ENCODE measurements at places on chromosomes 2 and 18. TPM values are rescaled to one million over a fixed set of nuclear protein-coding genes. Genes with fewer than 3 reads are reported as not detected.
A peak's percentile ranks its signal among the peaks of the same experiment; 100 is the strongest.

- DNase-seq = no peak
Observed at GRCh38 chr2:48195169-48195568, 288.9 kb upstream of the FBXO11 start.

GRCh38 chr18:6055711-6056110 is 160.4 kb upstream of the TMEM200C start:
- no peak for DNase-seq

- peak; percentile 48 for DNase-seq
Observed at GRCh38 chr2:647003-647560, 30.1 kb downstream of the TMEM18 start.

- DNase-seq = no peak
Observed at GRCh38 chr2:31553362-31553761, 27.4 kb downstream of the SRD5A2 start.

GRCh38 chr18:72180689-72181088 is 363.5 kb downstream of the CBLN2 start:
- DNase-seq = no peak

DNA sequence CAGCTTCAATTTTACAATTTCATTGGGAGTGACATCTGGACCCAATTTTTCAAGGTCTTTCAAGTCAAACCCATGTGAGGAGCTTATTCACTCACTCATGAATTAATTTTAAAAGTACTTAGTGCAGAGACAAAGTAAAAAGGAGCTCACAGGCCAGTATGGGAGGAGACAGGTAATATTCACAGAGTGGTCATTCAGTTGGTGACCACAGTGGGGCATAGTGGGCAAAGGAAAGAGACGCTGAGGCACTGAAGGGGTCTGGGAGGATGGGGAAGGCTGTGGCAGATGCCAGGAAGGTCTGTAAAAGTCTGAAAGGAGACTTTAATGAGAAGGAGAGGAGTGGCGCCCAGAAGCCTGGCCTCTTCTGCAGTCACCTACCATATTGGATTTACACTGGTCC is 76.0 kb downstream of the CD8B2 start:
- peak; percentile 25 for DNase-seq

GRCh38 chr2:239598011-239598731 is 197.4 kb upstream of the HDAC4 start:
- peak; percentile 61 for DNase-seq

GRCh38 chr2:150219861-150220260 is 267.6 kb downstream of the RND3 start:
- no peak for DNase-seq

GRCh38 chr2:39227628-39228412 is 15.9 kb downstream of the CDKL4 start:
- DNase-seq = peak; percentile 88

- DNase-seq = no peak
Observed at GRCh38 chr2:230664128-230664527, 48.5 kb upstream of the CAB39 start.

DNA sequence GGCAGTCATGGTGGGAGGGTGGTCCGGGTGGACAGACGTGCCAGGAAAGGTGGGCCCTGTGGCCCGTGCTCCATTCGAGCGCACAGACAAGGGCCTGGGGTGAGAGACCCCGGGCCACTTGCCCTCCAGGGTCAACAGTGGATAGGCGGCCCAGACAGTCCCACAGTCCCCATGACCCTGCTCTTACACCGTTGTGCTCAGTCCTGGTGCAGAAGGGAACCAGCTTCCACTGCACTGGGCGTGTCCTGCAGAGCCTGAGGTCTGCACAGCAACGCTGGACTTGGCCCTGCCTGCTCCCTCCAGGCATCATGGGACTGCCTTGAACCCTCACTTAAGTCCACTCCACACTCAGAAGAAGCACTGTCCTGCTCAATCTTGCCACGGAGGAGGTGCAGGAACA is 52.0 kb downstream of the PXDN start:
- no peak for DNase-seq

DNA sequence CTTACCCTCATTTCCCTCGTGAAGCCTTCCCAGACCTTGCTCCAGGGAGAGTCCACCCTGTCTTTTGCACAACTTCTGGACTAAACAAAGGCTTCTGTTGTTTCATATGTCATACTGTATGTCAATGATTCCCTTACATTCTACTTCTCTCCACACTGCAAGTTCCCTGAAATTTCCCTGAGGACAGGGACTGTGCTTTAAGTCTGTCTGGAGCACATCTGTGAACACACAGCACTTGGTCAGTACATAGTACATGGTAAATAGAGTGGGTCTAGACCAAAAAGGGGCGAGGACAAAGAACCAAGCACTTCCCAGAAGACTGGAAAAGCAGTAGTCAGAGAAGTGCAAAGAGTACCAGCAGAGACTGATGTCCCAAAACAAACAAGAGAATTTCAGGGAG is 23.7 kb upstream of the IMPA2 start:
- no peak for DNase-seq

- no peak for DNase-seq
Observed at GRCh38 chr2:31249009-31249690, 15.2 kb downstream of the EHD3 start.

GRCh38 chr18:62672600-62672999 is 42.7 kb upstream of the PHLPP1 start:
- no peak for DNase-seq

- no peak for DNase-seq
Observed at GRCh38 chr2:157319795-157320194, 5.8 kb downstream of the ERMN start.

DNA sequence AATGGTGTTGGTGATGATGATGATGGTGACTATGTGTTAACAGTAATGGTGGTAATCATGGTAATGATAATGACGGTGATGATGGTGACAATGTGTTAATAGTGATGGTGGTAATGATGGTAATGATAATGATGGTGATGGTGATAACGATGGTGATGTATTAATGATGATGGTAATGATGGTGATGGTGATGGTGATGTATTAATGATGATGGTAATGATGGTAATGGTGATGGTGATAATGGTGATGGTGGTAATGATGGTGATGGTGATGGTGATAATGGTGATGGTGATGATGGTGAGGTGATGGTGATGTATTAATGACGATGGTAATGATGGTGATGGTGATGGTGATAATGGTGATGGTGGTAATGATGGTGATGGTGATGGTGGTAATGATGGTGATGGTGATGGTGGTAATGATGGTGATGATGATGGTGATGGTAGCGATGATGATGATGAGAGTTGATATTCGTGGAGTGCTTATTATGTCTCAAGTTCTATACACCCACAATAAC is 212.8 kb upstream of the NCKAP5 start:
- DNase-seq = no peak

- no peak for DNase-seq
Observed at GRCh38 chr2:69036926-69037325, 23.9 kb downstream of the ANTXR1 start.

DNA sequence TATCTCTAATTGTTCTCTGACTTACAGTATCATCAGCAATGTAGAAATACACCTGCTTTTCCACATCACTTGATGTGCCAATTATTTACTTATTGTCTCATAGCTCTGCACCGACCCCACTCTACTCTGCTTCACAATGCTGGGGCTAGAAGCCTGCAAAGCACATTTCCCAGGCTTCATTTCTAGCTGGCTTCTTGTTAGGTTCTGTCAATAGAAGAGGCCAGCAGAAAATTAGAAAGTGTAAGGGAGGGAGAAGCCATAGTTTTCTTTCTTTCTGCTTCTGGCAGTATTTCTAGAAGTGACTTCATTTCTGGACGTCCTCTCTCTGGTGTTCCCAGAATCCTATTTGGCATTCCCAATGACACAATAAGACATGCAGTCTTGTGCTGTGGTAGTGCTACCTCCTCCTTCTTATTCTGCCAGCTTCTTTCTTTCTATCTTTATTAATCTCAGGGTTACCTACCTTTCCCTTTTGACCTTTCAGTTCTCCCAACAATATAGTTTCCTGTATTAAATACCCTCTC is 12.5 kb upstream of the TANC1 start:
- DNase-seq = no peak

- no peak for DNase-seq
Observed at GRCh38 chr18:60746919-60747318, 374.3 kb upstream of the MC4R start.

GRCh38 chr2:216951171-216951570 is 91.3 kb upstream of the TNP1 start:
- DNase-seq = no peak

GRCh38 chr2:149483004-149483605 is 104.5 kb downstream of the MMADHC start:
- no peak for DNase-seq

DNA sequence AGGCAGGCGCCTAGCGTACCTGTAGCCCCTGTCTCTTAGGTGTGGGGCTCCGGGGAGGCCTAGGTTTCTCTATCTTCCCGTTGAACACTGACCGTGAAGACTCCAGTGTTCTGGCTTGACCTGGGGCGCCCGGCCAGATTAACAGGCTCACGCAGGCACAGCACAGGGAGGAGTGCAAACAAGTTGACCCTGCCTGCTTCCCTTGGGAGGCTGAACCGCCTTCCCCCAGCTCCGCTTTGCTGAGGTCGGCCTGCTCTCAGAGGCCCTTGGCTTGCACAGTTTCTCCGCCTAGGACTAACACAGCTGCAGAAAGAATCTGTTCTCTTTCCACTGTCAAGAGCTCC is 567 bp downstream of the PCYOX1 start:
- DNase-seq = peak; percentile 90

GRCh38 chr2:76295762-76296161 is 585.0 kb upstream of the GCFC2 start:
- no peak for DNase-seq

DNA sequence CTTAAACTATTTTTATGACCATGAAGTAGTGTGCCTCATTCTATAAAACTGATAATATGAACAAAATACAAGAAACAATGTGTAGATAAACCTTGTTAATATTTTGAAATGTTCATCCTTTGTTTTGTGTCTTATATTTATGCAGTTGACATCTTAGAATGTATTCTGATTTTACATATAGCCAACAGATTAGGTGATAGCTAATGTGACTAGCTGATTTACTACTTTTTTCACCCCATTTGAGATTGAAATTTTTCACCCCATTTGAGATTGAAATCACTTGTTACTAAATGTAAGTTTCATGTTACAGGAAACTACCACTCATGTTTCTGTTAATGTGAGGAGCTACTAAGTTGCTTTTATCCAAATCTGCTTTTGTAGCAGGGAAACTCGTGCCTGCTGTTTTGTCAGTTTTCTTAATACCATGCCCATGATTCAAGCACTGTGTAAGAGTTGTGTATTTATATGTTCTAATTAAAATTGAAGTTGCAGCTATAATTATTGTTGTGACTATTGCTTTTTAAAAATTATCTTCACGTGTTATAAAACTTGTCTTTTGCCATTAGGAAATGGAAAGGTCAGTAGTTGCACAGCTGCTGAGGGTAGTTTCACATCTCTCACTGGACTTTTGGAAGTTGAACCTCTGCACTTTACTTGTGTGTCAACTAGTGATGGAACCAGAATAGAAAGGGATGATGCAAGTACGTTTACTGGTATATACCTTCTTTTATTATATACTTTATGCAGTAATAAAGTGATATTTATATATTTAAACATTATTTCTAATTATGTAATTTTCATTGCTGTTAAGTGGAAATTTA is 96.6 kb downstream of the BIRC6 start:
- DNase-seq = no peak

- no peak for DNase-seq
Observed at GRCh38 chr2:167857416-167857815, 390.0 kb downstream of the STK39 start.

- no peak for DNase-seq
Observed at GRCh38 chr2:193442293-193442692, 1247.6 kb upstream of the TMEFF2 start.

- no peak for DNase-seq
Observed at GRCh38 chr18:78625847-78626246, 353.8 kb upstream of the SALL3 start.

- DNase-seq = no peak
Observed at GRCh38 chr18:43757273-43757672, 480.0 kb upstream of the SYT4 start.

The ZNF892 gene
- total RNA-seq = 9.9 TPM

The CHPF gene
- total RNA-seq = 25.7 TPM

The CDK15 gene
- total RNA-seq = 0.28 TPM

The EN1 gene
- not detected for total RNA-seq

The AGAP1 gene
- 26.6 TPM for total RNA-seq

The ATOH8 gene
- 12.4 TPM for total RNA-seq

The SLC5A7 gene
- total RNA-seq = 2.9 TPM

The SLC9A4 gene
- total RNA-seq = not detected

The NPAS2 gene
- total RNA-seq = 17.8 TPM

The DOK1 gene
- total RNA-seq = 17.9 TPM

The SLC23A3 gene
- total RNA-seq = 3.9 TPM

The CYBRD1 gene
- total RNA-seq = 193 TPM

The KIF3C gene
- 12.5 TPM for total RNA-seq

Measured in sigmoid colon (tissue), 7 donors.